Activated naive CD4-positive, alpha-beta T cell treated with Interleukin-2 at 50 U/mL for 16 hours (primary cell): ENCODE measurements at places on chromosomes 2 and 18.

GRCh38 chr2:71922091-71922490, 225.6 kb downstream of the CYP26B1 start:
- no peak for DNase-seq

DNA sequence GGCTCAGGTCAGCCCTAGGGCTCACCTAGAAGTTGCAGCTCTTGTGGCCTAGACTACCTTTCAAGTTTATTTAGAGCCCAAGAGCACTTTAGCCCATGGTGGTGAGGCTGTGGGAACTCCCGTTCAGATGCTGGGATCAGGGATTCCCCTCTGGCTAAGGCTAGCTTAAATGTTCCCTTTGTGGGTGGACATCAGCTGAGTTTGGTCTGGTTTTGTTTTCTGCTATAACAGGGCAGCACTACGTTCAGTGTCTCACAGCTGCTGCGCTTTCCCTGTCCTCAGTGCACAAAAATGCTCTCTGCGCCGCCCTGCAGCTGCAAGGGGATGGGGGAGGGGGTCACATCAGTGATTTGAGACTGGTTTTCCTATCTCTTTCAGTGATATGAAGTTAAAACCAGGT, 170.5 kb upstream of the KCNJ3 start:
- no peak for DNase-seq

DNA sequence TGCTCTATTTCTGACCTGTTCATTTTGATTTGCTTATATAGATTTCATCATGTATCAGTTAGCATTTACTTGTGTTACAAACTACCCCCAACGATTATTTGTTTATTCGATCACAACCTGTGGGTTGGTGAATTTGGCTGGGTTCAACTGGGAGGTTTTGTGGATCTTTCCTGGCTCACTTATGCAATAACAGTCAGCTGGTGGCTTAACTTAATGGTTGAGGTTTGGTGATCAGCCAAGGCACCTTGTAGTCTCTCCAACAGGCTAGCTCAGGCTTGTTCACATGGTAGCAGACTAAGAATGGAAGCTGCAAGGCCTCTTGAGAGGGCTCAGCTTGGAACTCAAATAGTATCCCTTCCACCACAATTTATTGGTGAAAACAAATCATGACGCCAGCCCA, 5.4 kb upstream of the PUM2 start:
- DNase-seq: no peak

DNA sequence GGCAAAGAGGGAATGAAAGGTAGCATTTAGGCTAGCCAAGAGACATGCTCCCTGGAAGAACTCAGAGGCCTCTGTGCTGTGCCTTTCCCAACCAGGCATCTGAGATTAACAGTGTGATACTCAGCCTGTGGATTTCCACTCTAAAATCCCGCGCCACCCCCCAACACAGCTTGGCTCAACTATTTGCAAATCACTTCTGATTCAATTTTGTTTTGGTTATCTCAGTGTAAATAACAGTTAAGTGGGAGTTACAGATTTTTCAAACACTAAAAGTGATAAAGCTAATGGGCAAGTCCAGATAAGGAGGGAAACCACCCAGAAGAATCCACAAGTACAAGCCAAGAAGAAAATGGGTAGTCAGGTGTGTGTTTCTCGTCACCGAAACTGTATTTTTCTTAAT, 1.4 kb upstream of the NRP2 start:
- no peak for DNase-seq

DNA sequence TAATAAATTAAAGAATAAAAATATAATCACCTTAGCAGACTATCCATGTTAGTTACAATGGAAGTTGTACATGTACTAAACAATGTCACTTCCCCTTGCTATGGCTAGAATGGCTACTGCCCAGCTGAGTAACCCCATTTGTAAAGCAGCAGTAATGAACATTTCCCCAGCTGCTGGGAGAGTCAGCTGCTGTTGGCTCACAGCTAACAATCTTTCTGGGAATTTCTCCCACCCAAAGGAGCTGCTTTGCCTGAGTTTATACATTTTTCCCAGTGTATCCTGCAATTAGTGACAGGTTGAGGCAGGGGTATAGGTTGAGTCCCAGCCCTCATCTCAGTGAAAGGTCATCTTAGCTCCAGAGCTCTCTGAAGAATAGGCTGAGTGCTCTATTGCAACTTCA, 665.6 kb upstream of the KLHL29 start:
- no peak for DNase-seq

DNA sequence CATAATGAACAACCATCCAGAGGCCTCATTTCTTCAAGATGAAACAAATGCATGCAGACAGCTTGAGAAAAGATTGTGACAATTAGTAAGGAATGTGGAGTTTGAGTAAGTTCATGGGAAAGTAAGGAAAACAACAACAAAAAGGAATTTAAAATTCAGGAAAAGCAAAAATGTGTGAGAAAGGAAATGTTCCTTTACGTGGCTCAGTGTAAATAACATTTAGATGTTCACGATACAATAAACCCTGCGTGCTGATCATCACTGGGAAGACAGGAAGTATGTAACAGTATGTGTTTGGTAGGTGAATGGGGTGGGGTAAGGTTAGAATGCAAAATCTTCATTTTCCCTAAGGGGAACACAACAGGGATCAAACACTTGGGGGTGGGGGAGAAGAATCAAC, 72.7 kb downstream of the TRIP12 start:
- DNase-seq: no peak

- no peak for DNase-seq
Observed at GRCh38 chr2:59502981-59503380, 1050.5 kb downstream of the BCL11A start.

DNA sequence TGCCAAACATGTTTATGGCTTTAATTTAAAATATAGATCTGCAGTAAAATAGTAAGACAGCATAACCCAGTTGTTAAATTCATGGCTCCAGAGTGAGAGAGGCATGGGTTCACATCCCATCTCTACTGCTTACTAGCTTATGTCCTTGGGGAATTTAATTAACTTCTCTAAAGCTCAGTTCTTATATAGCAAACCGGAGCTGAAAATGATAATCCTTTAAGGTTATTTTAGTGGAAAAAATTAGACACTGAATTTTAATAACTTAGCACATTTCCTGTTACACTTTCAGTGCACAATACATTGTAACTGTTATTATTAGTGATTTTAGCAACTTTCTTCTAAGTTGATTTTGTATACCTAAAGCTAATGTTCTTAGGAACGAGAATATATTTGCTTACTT, 14.8 kb downstream of the SCN9A start:
- no peak for DNase-seq

GRCh38 chr18:69408522-69408921, 7.8 kb downstream of the DOK6 start:
- no peak for DNase-seq

DNA sequence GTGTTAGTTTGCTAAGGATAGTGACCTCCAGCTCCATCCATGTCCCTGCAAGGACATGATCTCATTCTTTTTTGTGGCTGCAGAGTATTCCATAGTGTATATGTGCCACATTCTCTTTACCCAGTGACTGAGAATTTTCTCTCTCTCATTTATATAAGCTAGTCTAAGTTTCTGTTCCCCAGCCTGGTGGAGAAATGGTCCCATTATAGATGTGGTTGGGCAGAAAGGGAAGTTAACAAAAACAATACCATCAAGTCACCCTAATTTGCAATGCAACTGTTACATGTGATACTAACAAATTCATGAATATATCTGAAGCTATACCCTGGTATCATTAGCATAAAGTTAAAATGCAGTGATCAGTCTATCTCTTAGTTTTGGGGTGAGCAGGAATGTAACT, 54.0 kb downstream of the DNER start:
- DNase-seq: no peak

DNA sequence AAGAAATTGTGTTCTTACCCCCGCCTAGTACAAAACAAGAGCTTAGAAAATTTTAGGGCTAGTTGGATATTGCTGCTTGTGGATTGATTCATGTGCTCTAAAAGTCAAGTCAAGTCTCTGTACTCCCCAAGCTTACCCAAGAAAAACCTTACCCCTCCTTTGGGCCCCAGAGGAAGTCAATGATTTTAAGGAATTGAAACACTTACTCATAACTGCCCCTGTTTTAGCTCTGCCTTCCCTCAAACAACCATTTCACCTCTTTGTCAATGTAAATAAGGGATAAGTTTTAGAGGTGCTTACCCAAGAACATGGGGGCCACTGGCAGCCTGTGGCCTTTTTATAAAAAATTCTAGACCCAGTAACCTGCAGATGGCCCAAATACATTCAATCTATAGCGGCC, 136.6 kb upstream of the RMP24 start:
- DNase-seq: no peak

- no peak for DNase-seq
Observed at GRCh38 chr2:241417626-241418025, 61.5 kb downstream of the FARP2 start.

- DNase-seq: no peak
Observed at GRCh38 chr18:48049757-48050156, 119.3 kb upstream of the SMAD2 start.

DNA sequence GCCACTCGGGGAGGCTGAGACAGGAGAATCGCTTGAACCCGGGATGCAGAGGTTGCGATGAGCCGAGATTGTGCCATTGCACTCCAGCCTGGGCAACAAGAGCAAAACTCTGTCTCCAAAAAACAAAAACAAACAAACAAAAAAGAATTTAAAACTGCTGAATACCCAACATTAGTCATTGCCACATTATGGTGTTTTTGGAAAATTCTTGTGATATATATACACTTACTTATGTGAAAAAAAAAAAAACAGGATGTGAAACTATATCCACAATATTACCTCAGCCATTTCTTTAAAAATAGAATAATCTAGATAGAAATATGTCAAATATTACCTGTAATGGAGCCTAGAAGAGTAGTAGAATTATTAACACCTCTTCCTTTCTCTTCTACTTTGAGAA, 288.3 kb upstream of the FN1 start:
- no peak for DNase-seq
